ENCODE measurements at places on chromosomes 16 and 17.
A peak's percentile ranks its signal among the peaks of the same experiment; 100 is the strongest.

GRCh38 chr17:2706911-2707510 lies 4.6 kb downstream of the CLUH start:
- DNase-seq, result no peak

DNA sequence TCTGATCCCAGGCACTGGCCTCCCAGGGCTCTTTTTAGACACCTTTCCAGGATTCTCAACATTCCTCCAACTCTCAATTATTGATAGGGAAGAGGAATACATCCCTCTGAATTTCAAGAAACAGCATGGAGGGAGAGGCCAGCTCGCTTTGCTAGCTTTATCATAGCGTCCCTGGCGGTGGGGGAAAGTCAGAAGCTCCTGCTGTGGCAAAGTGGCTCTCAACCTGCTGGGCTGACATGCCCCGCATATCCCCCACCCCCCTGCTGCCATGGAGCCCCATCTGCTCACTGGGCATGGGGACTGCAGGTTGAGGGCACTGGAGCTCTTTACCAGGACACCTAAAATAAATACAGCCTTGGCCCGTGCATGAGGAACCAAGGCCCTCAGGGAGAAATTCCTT lies 140.3 kb downstream of the SLC39A11 start:
- no peak for DNase-seq

GRCh38 chr17:35448214-35448898 lies at the start of gene SLFN13:
Gene SLFN13, minus strand, starts transcription at chr17:35448766. Its CDS starts 3,086 bp downstream, at chr17:35445680.
- peak; percentile 89 for DNase-seq

GRCh38 chr16:27515874-27516353 lies 33.8 kb downstream of the GTF3C1 start:
- DNase-seq, result peak; percentile 15

DNA sequence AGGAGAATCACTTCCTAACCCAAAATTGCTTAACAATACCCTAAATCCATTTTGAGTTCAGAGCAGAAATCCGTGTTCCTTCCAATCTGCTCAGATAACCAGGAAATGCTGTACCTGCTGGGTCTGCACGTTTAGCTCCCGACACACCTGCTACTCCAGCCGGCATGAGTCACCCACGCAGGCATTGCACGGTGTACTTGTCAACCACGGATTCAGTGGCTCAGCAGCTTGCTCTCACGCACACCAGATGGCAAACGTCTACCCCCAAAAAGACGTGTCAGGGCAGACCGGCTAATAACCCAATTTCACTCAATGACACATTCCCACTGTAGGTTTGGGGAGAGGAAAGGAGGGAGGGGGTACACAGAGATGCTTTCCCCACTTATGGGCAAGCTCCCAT lies 468.1 kb downstream of the SOX9 start:
- DNase-seq, result peak; percentile 95

GRCh38 chr17:71935341-71935740 lies 185.5 kb upstream of the SOX9 start:
- DNase-seq, result no peak

- DNase-seq, result no peak
Observed at GRCh38 chr17:41565338-41565737, 6.5 kb downstream of the KRT9 start.

DNA sequence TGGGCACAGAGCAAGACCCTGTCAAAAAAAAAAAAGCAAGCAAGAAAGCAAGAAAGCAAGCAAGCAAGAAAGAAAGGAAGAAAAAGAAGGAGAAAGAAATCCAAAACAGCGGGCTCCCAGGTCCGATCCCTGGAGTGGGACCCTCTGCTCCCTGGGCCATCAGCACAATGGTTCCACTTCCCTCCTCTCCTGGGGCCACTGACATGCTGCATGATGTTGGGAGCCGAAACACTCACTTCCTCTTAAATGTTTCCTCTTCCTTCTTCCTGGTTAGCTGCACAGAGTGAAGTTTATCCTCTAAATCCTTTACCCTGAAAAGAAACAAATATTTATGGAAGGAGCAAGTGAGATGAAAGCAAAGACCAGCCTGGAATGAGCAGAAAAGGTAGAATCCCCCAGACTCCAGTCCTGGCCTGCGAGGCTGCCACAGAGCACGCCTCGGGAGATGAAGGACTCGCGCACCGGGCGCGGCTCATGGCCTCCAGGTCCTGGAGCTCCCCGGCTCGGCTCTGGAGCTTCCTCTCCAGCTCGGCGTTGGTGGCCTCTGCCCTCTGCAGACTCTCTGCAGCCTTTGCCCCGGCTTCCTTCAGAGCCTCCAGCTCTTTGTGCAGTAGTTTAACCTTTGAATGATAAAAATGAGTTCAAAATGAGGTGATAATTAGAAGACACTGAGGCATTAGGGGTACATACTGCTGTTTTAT lies 19.0 kb downstream of the CCDC57 start:
- no peak for DNase-seq

DNA sequence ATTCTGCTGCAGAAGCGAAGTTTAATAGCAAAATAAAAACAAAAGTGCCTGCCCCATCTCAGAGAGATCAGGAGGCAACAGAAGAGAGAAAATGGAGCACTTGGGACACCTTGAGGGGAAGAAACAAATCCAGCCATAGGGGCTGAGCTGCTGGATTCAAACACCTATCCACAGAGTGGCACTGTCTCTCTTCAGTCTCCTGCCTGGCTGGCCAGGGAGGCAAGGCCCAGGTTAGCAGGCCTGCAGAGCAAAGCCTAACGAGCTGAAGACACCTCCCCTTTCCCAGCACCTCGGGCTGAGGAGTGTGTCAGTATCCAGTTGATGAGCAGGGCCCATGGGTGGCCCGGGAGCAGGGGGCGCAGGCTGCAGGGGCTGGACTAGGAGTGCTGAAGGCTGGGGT lies 8.8 kb upstream of the KRT31 start:
- no peak for DNase-seq

DNA sequence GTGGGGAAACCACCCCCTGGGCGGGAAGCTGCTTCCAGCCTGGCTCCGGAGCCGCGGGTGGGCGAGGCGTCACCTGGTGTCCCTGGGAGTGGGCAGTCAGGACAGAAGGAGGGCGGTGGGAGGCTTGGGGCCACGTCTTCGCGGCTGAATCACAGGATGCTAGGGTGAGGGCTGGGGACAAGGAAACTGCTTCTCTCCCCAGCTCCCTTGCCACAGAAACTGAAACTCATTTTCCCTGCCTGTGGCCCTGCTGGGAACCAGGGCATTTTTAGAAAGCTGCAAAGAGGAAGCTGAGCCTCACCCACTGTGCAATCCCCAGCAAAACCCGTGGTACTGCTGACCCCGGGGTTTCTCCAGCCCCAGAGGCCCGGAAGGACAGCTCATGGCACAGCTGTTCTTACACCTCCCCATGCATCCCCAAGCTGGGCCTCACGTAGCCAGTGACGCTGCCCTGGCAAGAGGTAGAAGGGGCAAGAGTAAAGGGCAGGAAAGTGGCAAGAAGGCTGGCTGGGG lies 8.2 kb downstream of the RHBDF2 start:
- DNase-seq, result peak; percentile 83

DNA sequence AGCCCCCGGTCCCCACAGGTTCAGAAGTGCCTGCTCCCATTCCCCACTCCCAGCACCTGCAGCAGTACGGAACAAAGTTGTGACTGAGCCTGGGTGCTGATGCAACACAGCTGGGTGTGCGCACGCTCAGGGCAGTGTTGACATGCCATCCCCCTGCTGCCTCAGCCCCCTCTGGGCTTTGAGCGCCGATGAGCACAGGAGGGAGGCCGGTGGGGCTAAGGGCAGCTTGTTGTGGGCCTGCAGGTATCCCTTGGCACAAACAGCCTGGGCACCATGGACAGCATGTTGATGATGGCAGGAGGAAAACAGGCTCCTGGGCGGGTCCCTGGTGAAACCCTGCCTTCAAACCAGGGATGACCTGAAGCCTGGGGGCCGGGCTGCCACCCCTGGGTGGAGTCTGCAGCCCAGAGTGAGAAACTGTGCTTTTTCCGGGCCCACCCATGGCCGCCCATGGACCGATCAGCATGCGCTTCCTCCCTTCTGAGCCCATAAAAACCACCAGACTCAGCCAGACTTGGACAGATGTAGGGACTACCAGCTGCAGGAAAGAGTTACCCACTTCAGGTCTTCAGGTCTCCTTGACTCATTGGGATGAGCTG lies 175.5 kb downstream of the PHKB start:
- no peak for DNase-seq

DNA sequence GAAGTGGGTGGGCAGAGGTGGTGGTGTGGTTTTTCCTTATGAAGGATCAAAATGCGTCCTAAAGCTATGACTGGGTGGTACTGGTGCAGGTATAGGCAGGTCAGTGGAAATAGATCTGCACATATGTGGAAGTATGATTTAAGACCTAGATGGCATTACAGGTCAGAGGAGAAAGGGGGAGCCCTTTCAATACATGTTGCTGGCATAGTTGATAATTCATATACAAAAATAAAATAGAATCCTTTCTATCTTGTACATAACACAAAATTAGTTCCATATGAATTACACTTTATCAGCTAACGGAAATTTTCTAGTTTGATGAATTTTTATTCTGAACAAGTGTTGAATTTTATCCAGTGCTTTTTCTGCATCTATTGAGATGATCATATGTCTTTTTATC lies 20.8 kb upstream of the PIK3R5 start:
- DNase-seq, result no peak

DNA sequence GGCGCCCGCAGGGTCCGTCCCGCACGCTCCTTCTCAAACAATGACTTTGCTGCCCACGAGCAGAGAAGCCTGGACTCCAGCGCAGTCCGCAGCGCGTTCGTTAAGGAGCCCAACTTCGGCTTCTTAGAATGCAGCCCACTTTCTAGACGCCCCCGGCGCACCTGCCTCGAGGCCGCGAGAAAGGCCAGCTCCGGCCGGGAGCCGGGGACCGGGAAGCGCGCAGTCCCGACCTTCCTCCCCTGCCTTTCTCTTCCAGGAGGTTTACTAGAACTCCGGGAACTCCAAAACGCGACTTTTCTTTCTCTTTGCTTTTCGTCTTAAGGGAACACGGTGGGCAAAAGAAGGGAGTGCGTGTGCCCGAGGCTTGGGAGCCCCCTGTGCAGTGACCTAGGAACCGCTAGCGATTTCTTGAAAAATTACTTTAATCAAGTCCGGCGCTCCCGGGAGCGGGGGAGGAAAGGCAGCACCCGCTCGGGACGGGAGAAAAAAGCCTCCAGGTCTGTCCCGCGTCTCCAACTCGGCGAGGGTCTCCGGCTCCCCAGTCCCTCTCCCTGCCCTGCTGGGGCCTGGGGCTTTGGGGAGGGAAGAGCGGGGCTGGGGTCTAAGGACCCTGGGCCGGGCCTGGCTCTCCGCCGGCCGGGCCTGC lies 2.6 kb downstream of the HNF1B start:
- peak; percentile 37 for DNase-seq

- DNase-seq, result no peak
Observed at GRCh38 chr17:65173976-65174683, 37.0 kb downstream of the RGS9 start.

GRCh38 chr16:66908116-66908515 lies 10.6 kb downstream of the CDH16 start:
- no peak for DNase-seq

DNA sequence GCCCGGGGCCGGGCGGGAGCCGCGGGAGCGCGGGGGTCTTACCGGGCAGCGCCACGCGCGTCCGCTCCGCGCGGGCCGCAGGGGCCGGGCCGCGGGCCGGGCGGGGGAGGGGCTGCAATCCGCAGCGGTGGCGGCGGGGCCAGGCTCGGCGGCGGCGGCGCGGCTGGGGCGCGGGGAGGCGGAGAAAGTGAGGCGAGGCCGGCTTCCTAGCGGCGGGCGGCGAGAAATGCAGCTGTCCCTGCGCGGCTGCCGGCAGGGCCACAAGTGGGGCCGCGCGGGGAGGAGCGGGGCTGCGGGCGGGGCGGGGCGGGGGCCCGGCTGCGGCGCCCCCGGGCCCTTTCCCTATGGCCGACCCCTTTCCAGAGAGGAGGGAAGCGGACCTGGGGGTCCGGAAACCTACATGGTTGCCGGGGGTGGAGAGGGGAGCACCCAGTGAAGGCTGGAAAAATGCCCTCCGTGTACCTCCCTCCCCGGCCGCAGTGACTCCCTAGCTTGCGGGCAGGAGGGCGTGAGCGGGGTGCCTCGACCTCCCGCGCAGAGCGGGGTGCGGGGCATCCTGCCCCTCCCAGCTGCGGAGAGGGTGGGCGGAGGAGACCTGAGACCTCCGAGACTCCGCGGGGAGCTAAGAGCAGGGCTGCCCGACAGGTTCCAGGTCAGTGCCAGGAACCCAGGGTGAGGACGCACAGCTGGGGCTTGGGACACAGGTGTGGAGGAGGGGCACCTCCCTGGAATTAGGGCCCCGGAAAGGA lies at the start of gene CUEDC1:
Gene CUEDC1, minus strand, starts transcription at position 230 of the 749 bp plus-strand sequence. CDS start 69,848 bp downstream, outside the sequence.
- peak; percentile 69 for DNase-seq

- DNase-seq, result no peak
Observed at GRCh38 chr17:16073845-16074244, 74.2 kb downstream of the TTC19 start.

- DNase-seq, result no peak
Observed at GRCh38 chr16:46687486-46687885, 1.5 kb downstream of the VPS35 start.

- DNase-seq, result no peak
Observed at GRCh38 chr16:16076423-16076813, 127.0 kb downstream of the ABCC1 start.

DNA sequence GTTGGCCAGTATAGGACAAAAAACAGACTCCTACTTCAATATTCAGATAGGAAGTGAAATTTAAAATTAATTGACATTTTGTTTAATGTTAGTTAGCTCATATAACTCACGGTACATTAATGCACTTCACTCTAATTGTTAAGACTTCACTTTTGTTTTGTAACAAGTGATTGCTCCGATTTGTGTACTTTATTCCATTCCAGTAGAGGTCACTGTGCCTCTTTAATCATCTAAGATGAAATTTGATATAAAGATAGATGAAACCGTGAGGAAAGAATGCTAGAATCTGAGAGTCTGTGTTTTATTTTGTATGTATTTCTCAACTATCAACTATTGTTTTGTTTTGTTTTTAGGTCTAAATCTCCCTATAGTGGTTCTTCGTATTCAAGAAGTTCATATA lies 29.0 kb downstream of the RBBP6 start:
- DNase-seq, result no peak

DNA sequence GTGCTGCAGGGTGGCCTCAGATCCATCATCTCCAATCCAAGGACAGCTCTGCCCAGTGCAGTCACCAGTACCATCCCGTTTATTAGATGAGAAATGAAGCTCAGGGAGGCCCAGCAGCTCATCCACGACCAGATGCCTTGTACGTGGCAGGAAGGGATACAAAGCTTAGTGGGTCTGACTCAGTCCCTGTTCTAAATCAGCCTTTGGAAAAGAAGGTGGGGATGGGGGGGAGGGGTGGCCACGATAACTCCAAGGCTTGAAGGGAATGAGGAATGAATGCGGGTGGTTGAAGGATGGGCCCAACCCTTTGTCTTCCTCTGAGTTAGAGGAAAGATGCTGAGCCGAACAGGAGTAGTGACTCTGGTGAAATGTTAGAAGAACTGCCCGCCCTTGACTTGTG lies 25.8 kb downstream of the LLGL2 start:
- DNase-seq, result no peak
